ENCODE measurements at places on chromosomes 7 and 10.

- DNase-seq = no peak
These were observed 49.3 kb downstream of the DENND2A start for GRCh38 chr7:140591180-140591902.

DNA sequence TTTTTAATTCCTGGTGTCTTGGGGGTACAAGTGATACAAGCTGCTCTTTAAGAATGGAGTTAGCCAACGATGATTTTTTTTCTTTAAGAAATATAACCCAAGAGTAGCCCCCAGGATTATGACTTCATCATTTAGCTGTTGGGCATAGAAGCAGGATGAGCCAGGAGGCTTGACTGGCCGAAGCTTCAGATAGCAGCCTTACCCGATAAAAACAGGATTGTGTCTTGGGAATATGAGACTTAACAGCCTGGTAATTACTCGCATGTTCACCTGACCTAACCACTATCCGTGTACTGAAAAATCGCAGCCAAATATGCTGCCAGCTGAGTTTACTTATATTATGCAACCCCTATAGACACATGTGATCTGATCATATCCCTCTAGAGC is 346.0 kb upstream of the BMPER start:
- DNase-seq = no peak

- DNase-seq = peak; percentile 83
These were observed 572 bp downstream of the CHST12 start for GRCh38 chr7:2403718-2404648.

GRCh38 chr7:151895008-151895630 is 18.2 kb upstream of the PRKAG2 start:
- DNase-seq = no peak

GRCh38 chr10:130213286-130214080 is 77.3 kb downstream of the GLRX3 start:
- no peak for DNase-seq

DNA sequence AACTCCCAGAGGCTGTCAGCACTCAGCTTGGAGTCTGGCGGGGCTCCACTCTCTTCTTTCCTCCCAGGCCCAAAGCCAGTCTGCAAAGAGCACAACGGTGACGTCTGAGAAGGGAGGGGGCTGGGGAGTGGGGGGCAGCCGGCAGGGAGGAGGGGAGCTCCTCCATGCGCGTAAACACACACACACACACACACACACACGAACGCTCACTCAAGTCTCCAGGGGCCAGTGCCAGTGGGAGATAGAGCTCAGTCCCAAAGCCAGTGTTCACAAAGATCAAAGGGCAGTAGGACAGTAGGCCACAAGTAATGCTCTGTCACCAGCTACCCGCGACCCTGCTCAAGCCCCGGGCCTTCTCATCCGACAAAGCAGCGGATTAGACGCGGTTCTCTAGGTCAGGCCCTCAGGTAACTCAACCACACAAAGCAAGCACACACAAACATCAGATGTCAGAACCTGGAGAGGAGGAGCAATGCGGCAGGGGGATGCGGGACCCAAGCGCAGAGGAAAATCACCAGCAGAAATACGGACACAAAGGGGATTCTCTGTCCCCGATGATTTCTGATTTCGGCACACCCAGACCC is 19.9 kb downstream of the TCAF1 start:
- no peak for DNase-seq

DNA sequence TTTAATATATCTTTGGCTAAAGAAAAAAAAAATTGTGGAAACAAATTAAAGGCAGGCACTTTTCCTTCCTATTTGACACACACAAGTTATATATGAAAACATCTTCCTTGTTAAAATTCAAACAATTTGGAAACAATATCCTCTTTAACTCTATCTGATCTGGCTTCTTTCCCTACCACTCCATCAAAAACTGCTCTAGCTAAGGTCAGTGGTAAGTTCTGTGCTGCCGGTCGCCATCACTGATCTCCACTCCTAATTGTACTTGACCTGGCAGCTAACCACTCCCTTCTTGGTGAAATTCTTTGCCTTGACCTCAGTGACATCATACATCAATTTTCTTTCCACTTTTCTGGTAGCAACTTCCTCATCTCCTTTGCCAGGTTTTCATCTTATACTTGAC is 47.9 kb upstream of the MRLN start:
- no peak for DNase-seq

- no peak for DNase-seq
These were observed 70.6 kb downstream of the CTTNBP2 start for GRCh38 chr7:117802660-117803059.

GRCh38 chr10:23525406-23525805 is 86.5 kb downstream of the OTUD1 start:
- no peak for DNase-seq

DNA sequence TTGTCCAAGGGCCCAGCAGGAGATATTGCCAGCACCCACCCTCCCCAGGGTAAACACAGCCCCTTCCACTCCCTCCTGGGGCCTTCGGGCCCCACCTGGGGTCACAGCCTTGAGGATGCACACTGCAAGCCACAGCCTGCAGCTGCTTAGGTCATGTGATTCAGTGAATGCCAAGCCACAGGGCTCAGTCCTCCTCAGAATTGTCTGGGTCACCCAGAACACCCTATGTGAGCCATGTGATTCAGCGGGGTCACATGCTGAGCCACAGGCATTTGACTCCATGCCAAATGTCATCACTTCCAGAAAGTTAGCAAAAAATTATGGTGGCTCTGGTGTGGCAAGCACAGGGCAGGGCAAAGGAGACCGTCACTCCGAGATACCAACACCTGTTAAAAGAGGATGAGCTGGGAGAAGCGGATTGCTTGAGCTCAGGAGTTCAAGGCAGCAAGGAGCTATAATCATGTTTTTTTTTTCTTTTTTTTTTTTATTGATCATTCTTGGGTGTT is 17.2 kb upstream of the PSAP start:
- peak; percentile 76 for DNase-seq

GRCh38 chr7:6153646-6154541 is 118.5 kb downstream of the CYTH3 start:
- DNase-seq = no peak

DNA sequence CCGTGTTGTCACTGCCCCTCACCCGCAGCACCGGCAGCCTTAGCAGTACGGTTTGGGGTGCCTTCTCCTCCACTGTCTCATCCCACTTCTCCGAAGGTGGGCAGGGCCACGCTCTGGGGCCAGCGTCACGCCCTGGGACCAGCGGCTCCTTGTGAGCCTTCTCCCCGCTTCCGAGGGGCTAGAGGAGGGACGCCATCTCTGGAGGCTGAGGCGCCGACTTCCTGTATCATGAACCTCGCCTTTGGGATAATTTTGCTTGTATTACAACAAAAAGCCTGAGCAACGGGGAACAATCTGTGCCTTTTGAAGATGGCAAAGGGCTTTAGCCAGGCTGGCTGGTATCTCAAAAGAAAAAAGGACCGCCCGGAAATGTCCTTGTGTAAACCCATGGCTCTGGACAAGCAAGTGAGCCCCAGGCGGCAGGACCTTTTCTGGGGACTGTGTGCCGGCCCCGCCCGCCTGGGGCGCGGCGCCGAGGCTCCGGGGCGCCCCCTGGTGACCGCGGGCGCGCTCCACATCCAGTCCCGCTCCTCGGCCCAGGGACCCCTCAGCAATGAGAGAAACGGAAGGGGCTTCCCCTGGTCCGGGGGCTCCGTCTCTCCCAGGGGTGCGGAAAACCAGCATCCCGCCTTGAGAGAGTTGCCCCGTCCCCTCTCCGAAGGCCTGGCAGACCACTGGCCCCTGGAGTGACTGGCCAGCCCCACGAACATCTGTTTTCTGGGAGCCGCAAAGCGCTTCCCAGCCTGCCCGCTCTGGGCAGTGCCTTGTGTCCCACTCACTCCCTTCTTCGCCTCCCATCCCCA is 3.8 kb downstream of the DEPP1 start:
- peak; percentile 69 for DNase-seq
